COR-L47 (cell line): ENCODE measurements at places on chromosomes 4 and X.

DNA sequence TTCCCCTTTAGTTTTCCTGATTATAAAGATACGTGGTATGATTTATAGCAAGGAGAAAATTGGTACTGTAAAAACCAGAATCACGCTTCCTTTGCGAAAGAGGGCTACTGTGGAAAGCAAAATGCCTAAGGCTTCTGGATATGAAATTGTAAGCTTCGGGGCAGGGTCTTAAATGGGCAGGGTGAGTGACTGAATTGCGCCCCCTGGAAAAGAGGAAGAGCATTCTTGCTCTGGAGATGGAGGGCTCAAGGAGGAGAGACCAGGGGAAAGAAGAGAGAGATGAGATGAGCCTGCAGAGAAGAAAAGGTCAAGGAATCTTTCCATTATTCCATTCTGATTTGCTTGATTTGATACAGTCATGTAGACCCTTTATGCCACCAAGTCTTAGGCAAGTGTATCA is 13.1 kb upstream of the ETNPPL start:
- DNase-seq = no peak

- no peak for DNase-seq
Observed at GRCh38 chrX:70924294-70924911, 6.5 kb downstream of the SLC7A3 start.

- DNase-seq = no peak
Observed at GRCh38 chrX:49995795-49996455, 73.5 kb downstream of the CLCN5 start.

DNA sequence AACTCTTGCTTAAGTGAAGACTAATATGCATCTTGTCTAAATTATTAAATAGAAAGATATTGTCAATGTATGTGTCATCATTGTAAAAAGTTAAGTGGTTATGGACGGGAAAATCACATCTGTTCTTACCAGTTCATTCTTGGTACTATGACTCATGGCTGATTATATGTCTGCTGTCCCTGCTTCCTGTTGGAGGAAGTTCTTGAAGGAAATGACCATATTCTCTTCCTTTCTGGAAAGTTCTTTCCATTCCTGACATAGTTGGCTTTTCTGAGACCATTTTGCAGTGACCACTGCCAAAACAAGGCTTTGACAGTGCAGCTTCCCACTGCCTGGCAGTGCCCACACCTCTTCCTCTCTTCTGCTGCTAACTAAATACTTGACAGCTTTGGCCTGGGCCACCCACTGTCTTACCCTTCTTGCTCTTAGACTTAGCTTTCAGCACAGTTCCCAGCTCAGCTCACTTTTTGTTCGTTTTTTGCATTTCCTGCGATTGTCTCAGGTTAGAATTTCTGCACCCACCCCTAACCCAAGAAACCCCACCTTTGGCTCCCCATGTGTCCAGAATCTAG is 13.2 kb upstream of the CLDN24 start:
- no peak for DNase-seq

DNA sequence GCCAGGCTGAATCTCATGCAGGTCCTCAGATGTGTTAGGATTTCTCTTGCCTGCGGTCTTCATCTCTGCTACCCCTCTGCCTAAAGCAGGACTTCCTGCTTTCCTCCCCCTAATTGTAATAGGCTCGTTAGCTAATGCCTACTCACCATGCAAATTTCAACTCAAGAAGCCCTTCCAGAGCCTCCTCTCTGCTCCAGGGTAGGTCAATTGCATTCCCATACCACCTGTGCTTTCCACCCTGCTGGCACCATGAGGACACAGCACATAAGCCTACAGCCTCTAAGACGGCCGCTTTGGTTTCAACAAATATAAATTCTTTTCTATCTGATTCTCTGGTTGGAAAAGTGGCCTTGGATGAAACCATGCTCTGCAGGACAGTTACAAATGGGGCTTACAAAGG is 93.9 kb downstream of the QDPR start:
- no peak for DNase-seq

DNA sequence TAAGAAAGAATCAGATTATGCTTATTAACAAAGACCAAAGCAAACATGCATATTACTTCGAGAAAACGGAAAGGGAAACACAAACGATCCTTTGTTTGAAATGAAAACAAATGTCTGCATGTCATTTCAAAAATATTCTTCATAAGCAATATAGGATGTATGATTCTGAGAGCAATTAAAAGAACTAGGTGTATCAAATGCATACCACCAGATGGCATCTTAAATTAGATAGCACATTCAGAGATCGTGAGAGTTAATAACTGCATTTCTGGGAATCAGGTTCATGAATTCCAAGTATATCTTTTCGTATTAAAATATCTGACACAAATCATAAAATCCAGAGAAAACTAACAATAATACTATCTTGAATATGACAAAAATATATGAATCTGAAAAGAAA is 159.5 kb downstream of the PPP3CA start:
- DNase-seq = no peak

GRCh38 chrX:97416461-97416860 is 532.8 kb downstream of the RPA4 start:
- no peak for DNase-seq

DNA sequence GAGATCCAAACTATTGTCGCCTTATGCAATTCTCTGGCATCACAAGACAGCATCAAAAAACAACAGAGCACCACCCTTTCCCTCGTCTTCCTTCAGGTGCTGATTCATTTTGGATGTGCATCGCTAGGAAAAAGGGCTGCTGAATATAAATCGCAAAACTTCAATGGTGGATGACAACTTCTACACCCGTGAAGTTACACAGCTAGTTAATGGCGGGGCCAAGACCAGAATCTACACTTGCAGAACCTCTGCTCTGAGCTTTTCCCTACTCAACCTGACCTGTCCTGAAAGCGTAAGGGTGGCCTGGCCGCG is 674 bp downstream of the GNPDA2 start:
- no peak for DNase-seq

DNA sequence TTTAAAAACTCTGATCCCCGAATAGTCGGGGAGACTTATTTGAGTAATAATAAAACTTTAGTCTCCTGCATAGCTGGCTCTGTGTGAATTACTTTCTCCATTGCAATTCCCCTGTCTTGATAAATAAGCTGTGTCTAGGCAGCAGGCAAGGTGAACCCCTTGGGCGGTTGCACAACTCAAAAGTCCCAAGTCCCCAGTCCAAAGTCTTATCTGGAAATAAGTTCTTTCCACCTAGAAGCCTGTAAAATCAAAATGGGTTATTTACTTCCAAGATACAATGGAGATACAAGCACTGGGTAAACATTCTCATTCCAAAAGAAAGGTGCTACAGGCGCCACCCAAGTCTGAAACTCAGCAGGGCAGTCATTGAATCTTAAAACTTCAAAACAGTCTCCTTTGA is 10.1 kb upstream of the PNMA5 start:
- no peak for DNase-seq

GRCh38 chrX:120120223-120120622 is 4.5 kb upstream of the RHOXF1 start:
- DNase-seq = no peak

DNA sequence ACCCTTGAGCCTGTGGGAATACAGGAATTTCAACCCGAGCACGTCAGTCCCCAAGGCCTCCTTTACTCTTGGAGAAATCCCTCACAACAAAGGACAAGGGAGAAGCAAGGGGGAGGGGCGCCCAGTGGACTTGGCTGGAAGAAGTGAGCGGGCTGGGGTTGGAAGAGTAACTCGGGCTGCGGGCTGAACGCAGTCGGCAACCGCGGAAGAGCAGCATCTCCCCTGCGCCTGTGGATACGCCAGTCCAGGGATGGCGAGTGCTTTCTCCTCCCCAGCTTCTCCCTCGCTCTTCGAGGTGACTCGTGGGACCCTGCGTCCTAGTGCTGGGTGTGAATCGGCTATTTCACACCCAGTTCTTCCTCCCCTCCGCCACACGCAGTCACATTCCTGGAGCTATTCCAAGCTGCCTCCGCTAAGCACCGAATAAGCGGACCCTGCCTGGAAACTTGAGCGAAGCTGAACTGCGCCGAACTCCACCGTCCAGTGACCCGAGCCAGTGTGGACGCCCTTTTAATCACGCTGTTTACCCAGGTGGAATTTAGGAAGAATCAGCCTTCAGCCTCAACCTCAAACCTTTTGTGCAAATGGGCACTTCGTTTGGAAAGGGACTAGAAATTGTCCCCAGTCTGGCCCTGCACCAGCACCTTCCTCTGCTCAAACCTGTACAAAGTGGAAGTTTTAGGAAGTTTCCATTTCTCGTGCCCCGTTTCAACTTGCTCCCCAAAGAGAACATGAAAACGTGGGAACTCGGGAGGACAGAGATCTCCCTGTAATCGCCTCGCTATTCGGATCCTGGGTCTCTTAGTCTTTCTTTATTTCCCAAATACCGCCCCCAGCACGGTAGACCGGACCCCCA is 64.3 kb upstream of the WDR17 start:
- DNase-seq = peak; percentile 14
